ENCODE measurements at places on chromosomes 7 and 10. TPM values are rescaled to one million over a fixed set of nuclear protein-coding genes. Genes with fewer than 3 reads are reported as not detected.
A peak's percentile ranks its signal among the peaks of the same experiment; 100 is the strongest.

DNA sequence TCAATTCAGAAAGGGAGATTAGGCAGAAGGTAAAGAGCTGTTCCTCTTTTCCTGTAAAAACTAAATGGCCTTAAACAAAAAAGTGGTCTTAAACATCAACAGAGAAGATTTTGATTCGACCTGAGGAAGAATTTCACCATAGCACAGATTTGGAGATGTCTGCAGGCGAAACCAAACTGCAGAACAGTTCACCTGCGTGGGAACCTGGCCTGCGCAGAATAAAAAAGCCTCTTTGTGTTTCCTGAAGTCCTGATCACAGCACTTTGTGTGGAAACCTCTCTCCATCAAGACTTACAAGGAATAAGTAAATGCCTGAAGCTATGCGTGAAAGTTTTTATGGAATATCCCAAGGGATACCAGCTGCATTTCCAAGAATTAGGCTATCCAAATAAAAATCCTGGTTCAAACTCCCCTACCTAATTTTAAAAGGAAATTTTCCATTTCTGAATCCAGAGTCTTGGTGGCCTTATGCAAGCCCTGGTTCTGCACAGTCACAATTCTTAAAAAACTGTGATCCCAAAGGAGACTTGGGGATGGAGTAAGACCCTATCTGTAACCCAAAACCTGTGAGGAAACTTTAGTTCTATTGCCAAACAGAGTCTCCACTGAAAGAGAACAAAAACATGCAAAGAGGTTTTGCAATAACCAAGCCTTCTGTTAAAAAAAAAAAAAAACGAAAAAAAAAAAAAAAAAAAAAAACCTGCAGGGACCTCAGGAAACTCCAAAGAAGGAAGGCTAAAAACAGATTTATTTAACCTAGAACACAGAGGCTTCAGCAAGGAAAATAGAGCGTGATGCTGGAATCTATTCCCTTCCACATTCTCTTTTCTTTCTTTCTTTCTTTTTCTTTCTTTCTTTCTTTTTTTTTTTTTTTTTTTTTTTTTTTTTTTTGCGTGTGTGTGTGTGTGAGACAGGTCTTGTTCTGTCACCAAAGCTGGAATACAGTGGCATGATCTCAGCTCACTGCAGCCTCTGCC is 10.4 kb downstream of the CALML3 start:
- no peak for DNase-seq
- no peaks in the 10 kb centered on the region for H3K36me3 ChIP-seq
- peaks cover 16% of the 10 kb centered on the region for H3K4me1 ChIP-seq

- no peak for DNase-seq
- no peaks in the 10 kb centered on the region for H3K4me1 ChIP-seq
- H3K27ac ChIP-seq = no peak overlapping the region
- H3K4me3 ChIP-seq = no peak overlapping the region
These were observed 805 bp upstream of the HMX3 start for GRCh38 chr10:123134915-123135414.

GRCh38 chr10:116521424-116522290 is 24.1 kb upstream of the PNLIP start:
- no peak overlapping the region for H3K4me3 ChIP-seq
- no peaks in the 10 kb centered on the region for H3K4me1 ChIP-seq
- H3K27ac ChIP-seq = no peak overlapping the region
- DNase-seq = no peak
- H3K36me3 ChIP-seq = no peaks in the 10 kb centered on the region
- no peaks in the 10 kb centered on the region for H3K27me3 ChIP-seq

- H3K27me3 ChIP-seq = no peaks in the 10 kb centered on the region
- DNase-seq = no peak
- H3K36me3 ChIP-seq = no peaks in the 10 kb centered on the region
- no peak overlapping the region for H3K27ac ChIP-seq
These were observed 97.2 kb upstream of the PODXL start for GRCh38 chr7:131653418-131654248.

- no peaks in the 10 kb centered on the region for H3K4me1 ChIP-seq
- no peaks in the 10 kb centered on the region for H3K27me3 ChIP-seq
- no peak overlapping the region for H3K27ac ChIP-seq
- no peaks in the 10 kb centered on the region for H3K36me3 ChIP-seq
These were observed 88.3 kb upstream of the SEMA3D start for GRCh38 chr7:85275204-85275603.

- H3K27ac ChIP-seq = no peak overlapping the region
- no peaks in the 10 kb centered on the region for H3K4me1 ChIP-seq
- no peak overlapping the region for H3K4me3 ChIP-seq
- no peak for DNase-seq
- no peaks in the 10 kb centered on the region for H3K36me3 ChIP-seq
These were observed 207.9 kb downstream of the PAXIP1 start for GRCh38 chr7:154795014-154795413.

DNA sequence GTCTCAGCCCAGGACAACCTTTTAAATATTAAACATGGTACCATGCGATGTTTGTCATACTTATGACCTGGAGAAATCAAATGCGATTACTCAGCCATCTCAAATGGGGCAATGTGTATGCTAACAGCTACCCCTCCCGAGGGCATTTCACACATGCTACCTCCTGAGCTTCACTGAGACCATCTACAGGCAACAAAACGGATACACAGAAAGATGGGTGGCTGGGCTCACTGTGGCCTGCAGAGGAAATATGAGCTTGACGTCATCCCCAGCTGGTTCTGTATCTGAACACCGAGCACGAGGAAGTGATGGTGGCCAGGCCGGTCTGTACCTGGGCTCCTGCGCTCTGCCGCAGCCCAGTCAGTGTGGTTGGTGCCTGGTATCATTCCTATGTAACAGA is 374.3 kb downstream of the RPS24 start:
- no peaks in the 10 kb centered on the region for H3K36me3 ChIP-seq
- H3K4me1 ChIP-seq = peaks cover 4% of the 10 kb centered on the region
- H3K27me3 ChIP-seq = no peaks in the 10 kb centered on the region

DNA sequence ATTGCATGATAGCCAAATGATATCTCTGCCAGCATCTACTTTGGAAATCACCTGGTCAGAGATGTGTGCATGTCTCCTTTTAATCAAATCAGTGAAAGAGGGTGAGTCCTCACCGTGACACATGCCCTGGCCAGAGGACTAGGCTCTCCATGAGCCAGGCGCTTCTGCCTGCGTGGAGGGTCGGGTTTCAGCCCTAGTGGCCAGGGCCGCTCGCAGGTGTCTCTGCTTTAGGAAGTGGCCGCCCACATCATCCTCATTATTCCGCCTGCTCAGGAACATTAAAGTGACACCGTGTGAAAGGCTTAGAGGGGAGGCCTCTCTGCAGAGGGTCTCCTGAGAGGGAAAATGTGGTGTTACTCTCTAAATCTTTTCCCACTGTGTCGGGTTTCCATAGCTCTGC is 173.6 kb upstream of the PRKCQ start:
- H3K4me1 ChIP-seq = no peaks in the 10 kb centered on the region
- no peak for DNase-seq
- H3K4me3 ChIP-seq = no peak overlapping the region
- H3K36me3 ChIP-seq = no peaks in the 10 kb centered on the region
- no peak overlapping the region for H3K27ac ChIP-seq

DNA sequence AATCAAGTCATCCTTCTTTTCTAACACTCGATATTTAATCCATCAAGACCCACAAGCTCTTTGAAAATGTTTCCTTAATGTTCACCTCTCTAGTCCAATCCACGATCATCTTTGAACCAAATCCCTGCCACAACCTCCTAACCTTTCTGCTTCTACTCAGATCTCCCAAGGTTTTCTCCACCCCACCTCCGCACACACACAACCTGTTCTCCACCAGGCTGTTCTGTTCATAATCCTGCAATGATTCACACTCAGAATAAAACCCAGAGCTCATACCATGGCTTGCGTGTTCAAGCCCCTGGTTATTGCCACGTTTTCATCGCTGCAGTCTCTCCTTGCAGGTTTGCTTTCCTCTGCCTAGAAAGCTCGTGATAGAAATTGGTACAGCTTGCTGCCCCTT is 53.8 kb upstream of the BAMBI start:
- H3K4me3 ChIP-seq = no peak overlapping the region
- H3K27me3 ChIP-seq = no peaks in the 10 kb centered on the region
- H3K27ac ChIP-seq = no peak overlapping the region

GRCh38 chr7:7920056-7920455 is 48.5 kb upstream of the GLCCI1 start:
- no peak for DNase-seq
- no peaks in the 10 kb centered on the region for H3K4me1 ChIP-seq
- peak overlapping the region; percentile 27 for H3K27ac ChIP-seq
- no peak overlapping the region for H3K4me3 ChIP-seq
- H3K36me3 ChIP-seq = no peaks in the 10 kb centered on the region

DNA sequence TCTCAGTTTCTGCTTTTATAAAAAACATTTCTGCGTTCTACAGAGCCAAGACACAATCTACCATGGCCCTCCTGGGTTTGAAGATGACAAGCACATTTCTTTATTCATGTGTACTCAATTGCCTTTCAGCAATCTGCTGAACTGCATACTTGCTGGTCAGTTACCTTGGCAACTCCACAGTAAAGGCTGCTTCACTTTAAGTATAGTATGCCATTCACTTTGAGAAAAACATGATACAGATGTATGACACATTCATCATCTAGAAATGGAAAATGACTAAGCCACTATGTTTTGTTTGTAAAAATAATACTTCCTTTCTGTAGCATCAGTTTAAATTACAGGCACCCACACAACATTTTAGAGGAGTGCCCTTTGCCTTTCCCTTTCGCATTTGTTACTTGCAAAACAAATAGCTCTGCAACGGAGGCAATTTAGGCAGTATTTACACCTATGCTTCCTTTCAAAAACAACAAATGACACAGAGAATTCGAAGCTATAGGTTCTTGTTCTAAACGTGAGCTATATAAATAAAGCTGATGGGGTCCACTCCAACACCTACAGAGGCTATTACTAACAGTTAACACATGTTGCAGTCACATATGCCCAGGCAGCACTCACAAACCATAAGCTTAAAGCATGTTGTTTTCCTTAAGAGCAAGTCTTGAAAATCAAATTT is 23.5 kb downstream of the SGCE start:
- no peaks in the 10 kb centered on the region for H3K27me3 ChIP-seq
- DNase-seq = no peak
- no peak overlapping the region for H3K27ac ChIP-seq
- H3K36me3 ChIP-seq = no peaks in the 10 kb centered on the region

- H3K27me3 ChIP-seq = no peaks in the 10 kb centered on the region
- no peak overlapping the region for H3K27ac ChIP-seq
- H3K4me3 ChIP-seq = no peak overlapping the region
- H3K36me3 ChIP-seq = no peaks in the 10 kb centered on the region
These were observed 35.3 kb upstream of the IFRD1 start for GRCh38 chr7:112414855-112415490.

- H3K4me1 ChIP-seq = peaks cover 4% of the 10 kb centered on the region
- no peak overlapping the region for H3K4me3 ChIP-seq
- no peaks in the 10 kb centered on the region for H3K36me3 ChIP-seq
- H3K27me3 ChIP-seq = no peaks in the 10 kb centered on the region
- DNase-seq = no peak
These were observed 5.9 kb upstream of the HERPUD2 start for GRCh38 chr7:35700865-35701264.

GRCh38 chr7:155846156-155846555 is 33.9 kb upstream of the SHH start:
- no peaks in the 10 kb centered on the region for H3K27me3 ChIP-seq
- peaks cover 4% of the 10 kb centered on the region for H3K4me1 ChIP-seq
- H3K4me3 ChIP-seq = no peak overlapping the region
- no peaks in the 10 kb centered on the region for H3K36me3 ChIP-seq
- H3K27ac ChIP-seq = no peak overlapping the region

GRCh38 chr7:157949711-157950110 is 612.9 kb downstream of the DNAJB6 start:
- H3K27ac ChIP-seq = no peak overlapping the region
- no peak overlapping the region for H3K4me3 ChIP-seq
- H3K27me3 ChIP-seq = no peaks in the 10 kb centered on the region
- no peaks in the 10 kb centered on the region for H3K36me3 ChIP-seq

DNA sequence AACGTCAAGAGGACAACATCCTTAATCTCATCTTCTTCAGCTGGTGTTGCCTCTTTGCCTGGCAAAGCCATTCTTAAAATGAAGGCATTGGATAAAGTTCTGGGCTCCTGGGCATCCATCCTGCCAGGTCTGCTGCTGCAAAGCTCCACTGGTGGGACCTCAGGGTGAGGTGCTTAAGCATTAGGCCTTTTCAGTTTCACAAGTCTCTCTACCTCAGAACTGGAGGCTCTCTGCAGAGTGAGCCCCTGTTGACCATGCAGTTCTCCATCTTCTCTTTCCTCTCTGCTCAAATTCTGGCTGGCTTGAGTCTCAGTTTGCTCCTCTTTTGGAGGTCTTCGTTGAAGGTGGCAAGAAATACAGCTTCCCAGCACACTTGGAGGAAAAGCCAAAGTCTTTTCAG is 42.7 kb upstream of the BRAF start:
- H3K4me1 ChIP-seq = no peaks in the 10 kb centered on the region
- no peak for DNase-seq
- no peaks in the 10 kb centered on the region for H3K27me3 ChIP-seq
- H3K36me3 ChIP-seq = no peaks in the 10 kb centered on the region
- no peak overlapping the region for H3K27ac ChIP-seq

DNA sequence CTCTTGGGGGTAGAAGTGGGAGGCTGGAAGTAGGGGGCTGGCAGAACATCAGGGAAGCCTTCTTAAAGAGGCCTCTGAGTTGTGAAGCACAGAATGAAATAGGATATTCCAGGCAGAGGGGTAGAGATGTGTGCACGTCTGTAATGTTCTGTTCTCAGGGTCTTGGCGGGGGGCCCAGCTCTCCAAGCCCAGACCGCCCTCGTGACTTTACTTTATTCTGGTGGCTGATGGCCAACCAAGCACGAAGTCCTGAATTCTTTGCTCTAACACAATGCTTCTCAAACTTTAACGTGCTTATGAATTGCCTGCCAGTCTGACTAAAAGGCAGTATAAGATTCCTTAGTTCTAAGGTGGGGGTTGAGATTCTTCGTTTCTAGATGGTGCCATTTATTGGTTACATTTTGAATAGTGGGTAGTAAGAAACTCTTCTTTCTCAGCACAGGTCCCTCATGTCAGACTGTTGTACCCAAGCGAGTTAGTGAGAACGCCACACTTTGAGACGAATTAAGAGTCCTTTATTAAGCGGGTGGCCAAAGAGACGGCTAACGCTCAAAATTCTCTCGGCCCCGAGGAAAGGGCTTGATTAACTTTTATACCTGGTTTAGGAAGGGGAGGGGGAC is 8.2 kb downstream of the PRXL2A start:
- H3K36me3 ChIP-seq = no peaks in the 10 kb centered on the region
- no peaks in the 10 kb centered on the region for H3K27me3 ChIP-seq
- no peak for DNase-seq
- H3K4me3 ChIP-seq = no peak overlapping the region
- H3K4me1 ChIP-seq = peaks cover 2% of the 10 kb centered on the region

- no peak overlapping the region for H3K27ac ChIP-seq
- no peaks in the 10 kb centered on the region for H3K36me3 ChIP-seq
- H3K4me3 ChIP-seq = no peak overlapping the region
- no peak for DNase-seq
- H3K4me1 ChIP-seq = no peaks in the 10 kb centered on the region
These were observed 64.5 kb downstream of the PALS2 start for GRCh38 chr7:24637706-24638105.

Gene GSDME
- total RNA-seq = 3.1 TPM

Gene CTAGE15
- total RNA-seq = not detected

Gene MOGAT3
- total RNA-seq = 18.6 TPM

Gene PVRIG
- total RNA-seq = 0.37 TPM

Gene EPO
- total RNA-seq = 84.5 TPM

Gene NRCAM
- 0.20 TPM for total RNA-seq

Gene CCDC7
- 12.4 TPM for total RNA-seq

Measured in right lobe of liver (tissue), 6 donors.